ENCODE measurements at places on chromosomes 11 and 22.

DNA sequence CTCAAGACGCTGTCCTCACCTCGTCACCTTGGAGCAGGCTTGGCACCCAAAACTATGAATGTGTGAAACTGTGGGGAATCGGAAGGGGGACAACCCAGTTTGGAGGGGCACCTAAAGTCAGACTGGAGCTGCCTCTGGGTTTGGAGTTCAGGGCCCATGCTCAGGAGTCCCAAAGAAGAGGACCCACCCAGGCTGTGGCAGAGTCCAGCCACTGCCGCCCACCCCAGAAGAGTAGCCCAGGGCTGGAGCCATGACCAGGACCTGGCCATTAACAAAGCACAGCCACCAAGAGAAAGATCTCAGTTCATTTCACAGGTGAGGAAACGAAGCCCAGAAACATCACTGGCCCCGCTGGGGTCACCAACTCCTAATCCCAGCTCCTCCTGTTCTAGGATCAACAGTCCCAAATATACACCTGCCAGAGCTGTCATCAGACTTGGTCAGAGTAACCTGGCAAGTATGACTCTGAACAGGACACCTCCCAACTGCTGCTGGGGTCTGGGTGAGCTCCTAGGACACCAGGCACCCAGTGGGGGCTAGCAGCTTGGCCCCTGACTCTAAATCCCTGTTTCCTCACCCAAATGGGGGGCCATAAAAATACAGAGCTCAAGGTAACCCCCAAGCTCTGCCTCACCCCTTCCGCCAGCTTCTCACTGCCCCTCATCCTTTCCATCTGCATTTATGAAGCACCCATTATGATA lies 2.7 kb downstream of the RAB3IL1 start:
- no peak for DNase-seq

GRCh38 chr22:45335854-45336522 lies 26.3 kb downstream of the FAM118A start:
- DNase-seq, result no peak

DNA sequence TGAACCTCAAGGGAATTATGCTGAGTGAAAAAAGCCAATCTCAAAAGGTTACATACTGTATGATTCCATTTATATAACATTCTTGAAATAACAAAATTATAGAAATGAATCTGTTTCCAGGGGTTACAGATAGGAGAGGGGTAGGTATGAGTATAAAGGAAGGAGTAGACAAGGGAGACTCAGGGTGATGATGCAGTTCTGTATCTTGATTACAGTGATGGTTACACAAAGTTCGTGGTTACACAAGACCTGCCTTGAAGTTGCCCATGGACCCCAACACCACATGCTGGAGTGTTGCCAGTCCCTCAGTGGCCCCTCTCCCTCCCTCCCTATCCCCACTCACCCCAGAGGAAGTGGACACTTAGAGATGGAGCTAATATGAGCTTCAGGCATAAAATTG lies 20.3 kb downstream of the STK33 start:
- DNase-seq, result no peak

- no peak for DNase-seq
Observed at GRCh38 chr11:88398372-88398771, 60.8 kb upstream of the CTSC start.

- DNase-seq, result no peak
Observed at GRCh38 chr22:42978453-42979103, 36.4 kb downstream of the PACSIN2 start.

DNA sequence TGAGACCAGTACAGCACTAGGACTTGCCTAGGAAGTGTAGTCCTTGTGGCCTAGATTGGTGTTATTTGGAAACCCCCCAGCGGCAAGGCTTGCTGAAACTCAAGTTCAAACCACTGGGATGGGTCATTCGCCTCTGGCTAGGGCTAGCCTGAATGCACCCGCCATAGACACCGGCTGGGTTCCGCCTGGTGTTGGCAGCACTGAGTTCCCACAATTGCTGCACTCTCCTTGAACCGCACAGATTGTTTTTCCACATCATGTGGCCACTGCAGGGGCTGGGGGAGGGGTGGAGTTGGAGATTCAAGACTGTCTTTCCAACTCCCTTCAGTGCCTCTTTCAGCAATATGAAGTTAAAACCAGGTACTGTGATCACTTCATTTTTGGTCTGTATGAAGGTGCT lies 43.1 kb downstream of the CCDC73 start:
- DNase-seq, result no peak

- DNase-seq, result no peak
Observed at GRCh38 chr22:20511578-20512229, 4.3 kb downstream of the MED15 start.

DNA sequence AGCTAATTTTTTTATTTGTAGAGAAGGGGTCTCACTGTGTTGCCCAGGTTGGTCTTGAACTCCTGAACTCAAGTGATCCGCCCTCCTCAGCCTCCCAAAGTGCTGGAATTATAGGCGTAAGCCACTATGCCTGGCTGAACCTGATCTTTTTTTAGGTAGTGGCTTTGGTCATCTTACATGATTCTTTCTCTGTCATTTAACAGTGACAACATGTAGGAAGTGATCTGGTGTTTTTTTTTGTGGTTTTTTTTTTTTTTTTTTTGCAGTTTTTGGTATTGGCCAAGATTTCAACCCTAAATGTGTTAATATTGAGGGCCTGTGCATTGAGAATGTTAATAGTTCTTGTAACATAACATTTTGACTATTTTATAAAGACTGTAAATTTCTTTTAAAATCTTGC lies 8.0 kb upstream of the FERMT3 start:
- DNase-seq, result no peak

GRCh38 chr11:11521306-11522002 lies 100.4 kb downstream of the GALNT18 start:
- DNase-seq, result no peak

GRCh38 chr11:871472-871871 lies 28.8 kb downstream of the TSPAN4 start:
- no peak for DNase-seq

DNA sequence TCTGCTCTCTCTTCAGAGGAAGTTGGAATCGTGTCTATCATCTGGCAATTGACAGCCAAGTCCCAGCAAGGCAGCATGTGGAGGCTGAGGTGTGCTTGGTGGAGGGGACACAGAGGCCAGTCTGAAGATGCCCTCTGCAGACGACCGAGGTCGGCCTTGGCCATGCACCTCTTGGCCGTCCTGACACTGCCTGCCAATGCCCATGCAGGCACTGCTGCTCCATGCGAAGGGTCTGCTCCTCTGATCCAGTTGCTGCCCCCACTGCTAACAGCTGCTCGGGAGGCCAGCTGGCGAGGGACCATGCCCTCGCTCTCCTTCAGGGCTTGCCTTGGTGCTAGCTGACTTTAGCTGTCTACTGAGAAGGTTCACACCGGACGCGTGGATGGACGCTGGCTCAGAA lies 527.9 kb downstream of the OPCML start:
- DNase-seq, result no peak

- peak; percentile 94 for DNase-seq
Observed at GRCh38 chr11:62678770-62679696, at the start of gene UBXN1. UBXN1 (minus strand) TSS chr11:62679073; CDS start chr11:62678923, 150 bp downstream.

- no peak for DNase-seq
Observed at GRCh38 chr11:100928426-100928825, 201.2 kb downstream of the PGR start.

- no peak for DNase-seq
Observed at GRCh38 chr11:35488117-35488516, 37.3 kb downstream of the PAMR1 start.

Data from activated effector memory CD4-positive, alpha-beta T cell treated with anti-CD3 and anti-CD28 coated beads, Interleukin-2, amount 50 U/mL, for 16 hours (primary cell).